ENCODE measurements at places on chromosomes 2 and 18. TPM values are rescaled to one million over a fixed set of nuclear protein-coding genes. Genes with fewer than 3 reads are reported as not detected.

CNGA3 gene
- not detected for polyA plus RNA-seq

COLEC11 gene
- polyA plus RNA-seq, result 8.7 TPM

COL3A1 gene
- 900 TPM for polyA plus RNA-seq

VRK2 gene
- not detected for polyA plus RNA-seq

LONRF2 gene
- 2.4 TPM for polyA plus RNA-seq

- DNase-seq, result no peak
Observed at GRCh38 chr18:58413667-58414628, 214.9 kb downstream of the ALPK2 start.

DNA sequence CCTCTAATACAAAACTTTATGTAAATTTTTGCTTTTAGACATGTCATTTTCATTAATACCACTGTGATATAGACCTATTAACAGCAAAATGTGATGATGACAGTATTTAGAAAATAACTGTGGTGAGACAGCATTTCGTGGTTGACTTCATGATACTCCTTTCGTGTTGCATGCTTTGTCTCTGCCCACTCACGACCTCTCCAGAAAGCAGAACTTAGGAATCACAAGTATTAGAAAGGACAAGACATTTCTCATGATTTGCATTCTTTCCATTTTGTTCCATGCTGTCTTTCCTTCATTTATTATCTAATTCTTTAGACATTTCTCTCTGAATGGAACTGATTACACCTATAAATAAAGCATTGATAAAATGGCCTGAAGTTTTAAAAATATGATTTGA lies 85.2 kb upstream of the POU3F3 start:
- no peak for DNase-seq

DNA sequence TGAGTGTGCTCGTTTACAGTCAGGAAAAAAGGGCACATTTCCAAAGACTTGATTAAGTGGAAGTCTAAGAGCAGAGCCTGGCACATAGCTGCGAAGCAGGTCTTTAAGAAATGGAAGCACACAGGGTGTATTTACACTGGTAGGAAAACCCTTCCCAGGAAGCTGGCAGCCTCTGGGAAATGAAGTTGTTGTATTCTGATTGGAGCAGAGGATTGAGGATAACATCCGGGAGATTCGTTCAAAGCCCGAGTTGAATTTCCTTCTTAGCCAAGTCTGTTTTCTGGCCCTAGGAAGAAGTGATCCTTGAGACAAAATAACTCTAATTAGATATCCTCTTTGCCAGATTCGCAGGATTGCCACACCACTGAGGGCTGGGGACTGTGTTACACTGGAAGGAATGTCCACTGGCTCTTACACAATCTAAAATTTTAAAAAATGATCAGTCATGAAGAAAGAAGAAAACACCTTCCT lies 75.9 kb downstream of the ITGB1BP1 start:
- no peak for DNase-seq

DNA sequence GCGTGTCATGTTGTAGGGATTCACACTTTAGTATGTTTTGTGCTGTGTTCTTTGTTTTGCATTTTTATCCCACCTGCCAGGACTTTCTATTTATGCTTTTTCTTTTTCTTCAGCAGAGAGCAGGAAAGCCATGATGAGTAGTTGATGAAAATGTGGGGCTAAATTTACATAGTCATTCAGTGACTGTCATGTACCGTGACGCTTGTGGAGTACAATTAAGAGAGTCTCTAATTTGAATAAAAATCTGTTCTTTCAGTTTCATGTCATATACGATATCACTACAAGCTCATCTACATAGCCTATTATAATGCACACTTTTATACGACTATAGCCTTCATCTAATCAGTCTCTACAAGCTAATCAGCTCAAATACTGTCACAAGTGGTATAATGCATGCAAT lies 112.7 kb upstream of the SPATS2L start:
- DNase-seq, result no peak

DNA sequence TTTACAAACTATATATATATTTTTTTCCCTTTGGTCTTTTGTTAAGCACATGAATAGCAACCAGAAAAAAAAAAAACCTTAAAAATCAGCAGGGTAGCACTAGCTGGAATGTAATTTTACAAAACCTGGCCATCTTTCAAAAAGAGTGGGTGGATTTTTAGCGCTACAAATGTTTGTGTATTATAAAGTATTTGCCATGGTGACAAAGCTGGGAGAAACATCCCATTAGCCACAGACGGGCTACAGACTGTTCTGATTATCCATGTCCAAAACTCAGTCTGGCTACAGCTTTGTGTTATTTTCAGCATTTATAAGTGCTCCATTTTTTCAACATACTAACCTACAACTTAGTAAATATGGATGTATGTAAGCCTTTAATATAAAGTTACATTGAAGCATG lies 249.5 kb upstream of the TANK start:
- peak; percentile 15 for DNase-seq

- no peak for DNase-seq
Observed at GRCh38 chr2:158783923-158784322, 11.2 kb upstream of the DAPL1 start.

- DNase-seq, result no peak
Observed at GRCh38 chr2:122020377-122020776, 264.9 kb downstream of the TSN start.

DNA sequence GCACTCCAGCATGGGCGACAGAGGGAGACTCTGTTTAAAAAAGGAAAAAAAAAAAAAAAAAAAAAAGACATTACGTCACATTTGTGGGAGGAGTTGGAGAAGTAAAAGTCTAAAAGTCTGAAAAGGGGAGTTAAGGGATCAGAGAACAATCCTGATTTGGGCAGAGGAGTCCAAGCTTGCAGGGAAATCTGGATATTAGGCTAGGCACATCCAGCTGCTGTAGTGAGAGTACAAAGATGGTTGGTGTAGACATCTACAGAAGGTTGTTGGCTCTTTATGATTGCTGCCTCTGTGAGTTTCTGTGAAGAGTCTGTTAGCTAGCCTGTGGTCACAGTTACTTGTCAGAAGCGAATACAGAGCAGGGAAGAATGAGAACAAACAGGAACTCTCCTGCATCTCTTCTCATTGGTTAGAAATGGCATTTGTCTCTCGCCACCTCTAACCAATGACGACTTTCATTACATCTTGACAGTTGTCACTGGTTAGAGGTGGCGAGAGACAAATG lies 3.3 kb upstream of the OSBPL6 start:
- no peak for DNase-seq
